Fibroblast of skin of scalp (primary cell): ENCODE measurements at places on chromosomes 12 and 14.

GRCh38 chr14:71328183-71328582 is 420.9 kb downstream of the PCNX1 start:
- DNase-seq, result no peak

DNA sequence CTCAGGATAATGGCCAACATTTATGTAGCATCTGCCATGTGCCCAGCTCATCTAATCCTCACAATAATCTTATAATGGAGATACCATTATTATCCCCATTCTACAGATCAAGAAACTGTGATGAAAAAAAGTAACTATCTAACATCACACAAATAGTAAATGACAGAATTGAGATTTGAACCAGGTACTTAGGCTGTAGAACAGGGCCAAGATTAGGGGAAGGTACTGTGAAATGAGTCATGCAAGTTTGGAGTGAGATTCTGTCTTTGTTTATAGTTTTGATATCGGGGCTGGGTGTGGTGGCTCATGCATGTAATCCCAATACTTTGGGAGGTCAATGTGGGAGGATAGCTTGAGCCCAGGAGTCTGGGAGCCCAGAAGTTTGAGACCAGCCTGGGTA is 1.3 kb upstream of the GNPTAB start:
- no peak for DNase-seq

- DNase-seq, result peak; percentile 99
Measured at GRCh38 chr14:63203618-63204406, 431 bp upstream of the RHOJ start.

DNA sequence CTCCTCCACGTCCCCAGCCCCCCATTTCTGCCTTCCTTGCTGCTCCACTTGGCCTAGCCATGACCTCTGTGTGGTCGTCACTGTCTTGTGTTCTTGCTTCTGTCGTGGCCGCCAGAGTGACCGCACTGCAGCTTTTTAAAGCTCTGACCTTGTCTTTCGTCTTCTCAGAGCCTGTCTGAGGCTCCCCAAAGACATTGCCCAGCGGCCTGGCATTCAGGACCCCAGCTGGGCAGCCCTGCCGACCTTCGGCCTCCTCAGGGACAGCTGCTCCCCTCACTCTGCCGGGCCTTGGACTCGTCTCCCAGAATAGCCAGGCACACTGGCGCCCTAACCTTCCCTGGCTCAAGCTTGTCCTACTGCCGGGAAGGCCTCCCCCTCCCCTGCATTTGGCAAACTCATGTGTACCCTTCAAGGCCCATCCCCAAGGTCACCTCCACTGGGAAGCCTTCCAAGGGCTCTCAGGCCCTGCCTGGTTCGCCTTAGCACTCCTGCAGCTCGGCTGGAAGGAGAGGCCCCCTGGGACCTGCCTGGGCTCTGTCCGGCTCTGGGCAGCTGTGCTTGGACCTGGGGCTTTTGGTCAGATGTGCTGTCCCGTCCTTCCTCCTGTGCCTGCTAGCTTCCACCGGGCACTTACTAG is 15.7 kb upstream of the DLK1 start:
- no peak for DNase-seq

DNA sequence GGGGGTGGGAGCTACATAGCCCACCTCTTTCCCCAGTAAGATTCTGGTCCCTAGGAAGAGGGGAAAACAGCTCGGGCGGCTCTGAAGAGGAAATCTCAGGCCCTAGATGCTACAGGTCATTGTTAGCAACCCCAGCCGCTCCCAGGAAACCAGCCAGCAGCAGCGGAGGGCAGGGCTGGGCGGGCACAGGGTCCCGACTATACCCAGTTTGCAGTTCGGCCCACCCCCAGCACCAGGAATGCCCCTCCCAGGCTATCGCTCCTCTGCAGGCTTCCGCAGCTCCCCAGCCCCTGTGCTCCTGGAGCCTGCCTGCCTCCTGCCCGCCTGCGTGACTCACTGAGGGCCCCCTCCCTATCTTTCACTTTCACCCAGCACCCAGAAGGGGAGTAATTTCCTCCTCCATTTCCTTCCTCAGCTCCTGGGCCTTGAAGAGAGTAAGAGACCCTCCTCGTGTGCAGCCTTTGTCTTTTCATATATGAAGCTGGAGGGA is 27.2 kb upstream of the PNMA1 start:
- peak; percentile 69 for DNase-seq

GRCh38 chr12:2248087-2248900 is 195.5 kb downstream of the CACNA1C start:
- peak; percentile 53 for DNase-seq

GRCh38 chr14:76997257-76997970 is 31.1 kb downstream of the IRF2BPL start:
- DNase-seq, result peak; percentile 51

DNA sequence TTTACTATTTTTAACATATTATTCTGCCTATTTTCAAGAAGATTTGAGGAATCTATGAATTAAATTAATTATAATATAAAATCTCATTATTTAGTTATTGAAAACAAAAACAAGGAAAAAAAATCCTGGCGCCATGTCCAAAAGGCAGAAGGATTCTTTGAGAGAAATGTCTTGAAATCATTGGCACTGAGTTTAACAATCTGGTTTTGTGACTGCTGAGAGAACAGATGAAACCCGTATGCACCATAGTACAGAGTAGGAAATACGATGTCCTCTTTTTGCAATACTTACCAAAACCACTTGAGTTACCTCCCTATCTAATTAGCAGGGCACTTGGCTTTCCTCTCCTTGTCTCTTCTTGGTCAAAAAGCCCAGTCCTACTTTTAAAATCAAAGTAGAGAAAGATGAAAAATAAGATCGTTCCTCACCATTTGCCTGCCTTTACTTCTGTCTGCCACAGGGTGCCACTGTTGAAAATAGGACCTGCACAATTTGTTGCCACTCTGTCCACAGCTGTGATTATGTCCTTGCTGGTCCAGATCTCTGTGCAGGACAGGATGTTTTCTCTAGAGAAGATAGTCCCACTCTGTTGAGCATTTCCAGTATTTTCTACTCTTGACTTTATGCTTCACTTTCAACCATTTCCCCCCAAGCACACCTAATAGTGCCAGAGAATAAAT is 179.7 kb downstream of the PDZRN4 start:
- DNase-seq, result no peak

DNA sequence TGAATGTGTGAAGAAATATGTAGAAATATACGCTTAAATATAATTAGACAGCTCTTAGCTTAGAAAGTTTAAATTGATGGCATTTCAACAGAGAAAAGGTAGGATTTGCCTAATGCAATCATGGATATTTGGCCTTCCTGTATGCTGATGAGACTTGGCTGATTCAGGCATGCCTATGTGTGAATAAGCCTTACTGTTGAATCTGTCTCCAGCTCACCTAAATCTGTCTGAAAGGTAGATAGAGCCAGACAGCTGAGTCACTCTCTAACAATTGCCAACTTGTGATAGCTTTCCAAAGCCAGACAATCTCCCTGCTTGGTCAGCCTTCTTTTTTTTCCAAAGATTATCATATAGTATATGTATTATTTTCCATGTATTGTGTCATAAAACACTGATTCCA is 92.8 kb upstream of the FLRT2 start:
- peak; percentile 42 for DNase-seq

DNA sequence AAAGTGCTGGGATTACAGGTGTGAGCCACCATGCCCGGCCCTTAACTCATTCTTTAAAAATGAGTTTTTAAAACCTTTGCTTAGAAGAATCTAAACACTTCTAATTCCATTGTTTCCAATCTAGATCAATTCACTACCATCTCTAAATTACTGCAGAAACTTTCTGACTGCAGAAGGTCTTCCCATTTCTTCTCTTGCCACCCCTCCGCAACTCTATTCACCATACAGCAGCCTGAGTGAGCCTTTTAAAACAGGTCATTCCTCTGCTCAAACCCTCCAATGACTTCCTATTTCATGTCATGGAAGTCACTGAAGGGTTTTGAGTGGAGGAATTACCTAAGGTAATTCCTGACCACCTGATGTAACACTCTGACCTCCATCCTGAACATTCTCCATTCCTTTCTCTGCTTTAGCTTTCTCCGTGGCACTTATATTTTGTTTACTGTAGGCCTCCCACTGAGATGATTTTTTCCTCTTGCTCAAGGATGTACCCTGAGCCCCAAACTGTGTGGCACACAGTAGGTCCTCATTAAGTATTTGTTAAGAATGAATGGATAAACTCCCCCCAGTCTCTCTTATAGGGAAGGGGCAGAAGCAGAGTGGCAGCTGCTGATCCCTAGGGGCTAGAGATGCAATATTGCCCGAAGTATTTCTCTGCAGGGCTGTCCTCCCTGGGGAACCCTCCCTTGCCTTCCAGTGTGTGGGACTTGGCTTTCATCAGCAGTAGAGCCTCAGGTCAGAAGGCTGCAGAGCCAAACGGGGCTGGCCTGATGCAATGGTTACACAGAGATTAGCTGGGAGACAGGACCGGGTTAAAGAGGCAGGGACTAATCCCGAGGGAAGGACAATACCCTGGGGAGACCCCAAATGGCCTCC is 1.2 kb downstream of the DDIT3 start:
- peak; percentile 74 for DNase-seq

GRCh38 chr12:30134229-30134628 is 350.5 kb upstream of the TMTC1 start:
- DNase-seq, result no peak

- DNase-seq, result no peak
Measured at GRCh38 chr12:28223858-28224257, 33.6 kb downstream of the CCDC91 start.

- DNase-seq, result no peak
Measured at GRCh38 chr14:103217538-103217937, 94.3 kb downstream of the TNFAIP2 start.

DNA sequence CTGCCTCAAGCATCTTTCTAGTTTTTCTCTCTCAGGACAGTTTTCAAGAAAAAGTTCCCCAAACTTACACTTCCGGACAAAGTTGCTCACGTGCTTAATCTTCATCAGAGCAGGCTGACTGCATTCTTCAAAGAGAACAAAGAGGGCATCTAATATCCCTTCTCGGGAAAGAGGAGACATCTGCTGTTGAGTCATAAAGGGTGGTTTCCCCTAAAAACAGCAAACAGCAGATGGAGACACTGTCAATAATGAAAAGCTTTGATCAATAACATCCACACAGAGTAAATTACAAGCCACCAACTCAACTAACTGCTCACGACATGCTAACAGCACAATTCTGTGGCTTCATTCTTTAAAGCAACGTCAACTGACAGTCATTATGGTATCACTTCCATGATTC is 8.1 kb downstream of the CIT start:
- DNase-seq, result peak; percentile 37

GRCh38 chr12:32811686-32812392 is 56.1 kb upstream of the YARS2 start:
- DNase-seq, result no peak

DNA sequence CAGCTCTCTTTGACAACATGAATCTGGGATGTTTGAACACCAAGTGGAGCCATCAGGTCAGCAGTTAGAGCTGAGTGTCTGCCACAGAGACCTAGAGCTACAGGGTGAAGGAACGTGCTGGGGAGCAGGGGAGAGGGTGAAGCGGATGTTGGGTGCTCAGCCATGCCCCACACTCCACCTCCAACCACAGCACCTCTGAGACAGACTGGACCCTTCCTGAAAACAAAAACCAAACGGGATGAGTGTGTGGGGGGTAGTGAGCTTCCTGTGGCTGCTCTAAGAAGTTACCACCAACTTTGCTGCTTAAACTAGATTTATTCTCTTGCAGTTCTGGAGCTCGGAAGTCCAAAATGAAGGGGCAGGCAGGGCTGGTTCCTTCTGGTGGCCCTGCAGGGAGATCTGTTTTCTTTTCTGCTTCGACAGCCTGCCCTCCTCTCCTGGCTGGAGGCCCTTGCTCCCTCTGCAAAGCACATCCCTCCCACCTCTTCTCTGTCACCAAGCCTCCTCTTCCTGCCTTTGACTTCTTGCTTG is 5.6 kb upstream of the GOLGA3 start:
- no peak for DNase-seq

DNA sequence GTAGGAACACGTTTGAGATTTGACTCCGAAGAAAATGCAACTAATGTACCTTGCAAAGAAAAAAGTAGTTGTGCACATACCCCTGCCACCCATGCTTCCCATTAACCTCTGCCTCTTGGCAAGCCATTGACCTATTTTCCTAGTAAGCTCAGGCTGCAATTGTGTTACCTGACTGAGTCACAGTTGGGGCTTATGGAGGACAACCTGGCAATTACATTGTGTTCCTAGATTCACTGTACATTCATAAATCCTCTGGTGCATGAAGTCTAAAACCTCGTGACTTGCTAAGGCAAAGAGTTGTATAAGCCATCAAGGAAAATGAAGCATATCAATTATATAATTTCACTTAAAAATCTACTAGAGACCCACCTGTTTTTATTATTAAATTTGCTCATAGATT is 62.0 kb upstream of the DUSP6 start:
- no peak for DNase-seq

DNA sequence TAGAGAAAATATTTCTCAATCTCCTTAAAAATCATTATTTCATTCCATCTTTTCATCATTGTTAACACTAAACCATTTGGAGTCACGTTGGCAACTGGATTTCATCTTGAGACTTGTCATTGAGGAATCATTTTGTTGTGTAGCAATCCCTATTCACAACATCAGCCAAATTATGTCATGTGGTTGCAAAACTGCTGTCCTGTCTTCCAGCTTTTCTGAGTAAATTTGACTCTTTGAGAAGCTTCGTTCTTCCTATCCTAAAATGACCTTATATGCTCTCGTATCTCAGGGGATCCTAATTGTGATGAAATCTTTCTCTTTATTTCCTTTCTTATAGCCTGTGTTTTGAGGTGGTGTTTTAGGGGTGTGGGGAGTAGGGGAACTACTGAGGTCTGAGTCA is 30.6 kb upstream of the KICS2 start:
- peak; percentile 28 for DNase-seq

DNA sequence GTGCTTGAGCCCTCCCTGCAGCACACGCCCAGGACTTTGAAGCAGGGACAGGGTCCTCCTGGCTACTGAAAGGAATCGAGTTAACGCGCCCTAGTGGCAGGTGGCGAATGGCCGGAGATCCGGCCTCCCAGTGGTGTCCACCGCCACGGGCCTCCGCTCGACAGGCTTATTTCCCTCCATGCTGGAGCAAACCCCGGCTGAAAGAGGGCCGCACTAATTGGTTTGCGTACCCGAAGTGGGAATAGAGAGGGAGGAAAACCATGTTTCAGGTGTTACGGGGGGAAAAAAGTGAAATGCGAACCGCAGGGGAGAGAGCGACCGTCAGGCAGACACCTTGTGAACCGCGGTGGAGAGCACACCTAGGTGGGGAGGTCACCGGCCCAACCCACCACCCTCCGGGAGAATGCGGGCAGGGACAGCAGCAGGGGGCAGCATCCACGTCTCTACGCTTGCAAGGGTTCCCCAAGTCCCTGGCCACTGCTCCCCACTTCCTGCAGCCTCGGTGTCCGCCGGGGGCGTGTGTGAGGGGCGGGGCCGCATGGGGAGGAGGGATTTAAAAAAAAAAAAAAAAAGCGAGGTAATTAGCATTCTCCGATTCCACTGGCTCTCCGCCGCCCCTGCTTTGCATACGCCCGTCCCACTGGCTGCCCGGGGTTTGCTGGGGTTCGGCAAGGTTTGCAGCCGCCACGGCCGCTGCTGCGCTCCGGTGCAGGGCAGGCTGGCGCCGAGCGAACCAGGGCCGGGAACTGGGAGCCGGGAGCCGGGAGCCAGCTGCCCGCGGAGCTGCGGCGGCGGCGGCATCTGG is 224.6 kb upstream of the CRY1 start:
- DNase-seq, result peak; percentile 88
